ENCODE measurements at places on chromosomes 13 and 19.

GRCh38 chr13:40410315-40410714 is 256.1 kb downstream of the FOXO1 start:
- DNase-seq, result no peak

DNA sequence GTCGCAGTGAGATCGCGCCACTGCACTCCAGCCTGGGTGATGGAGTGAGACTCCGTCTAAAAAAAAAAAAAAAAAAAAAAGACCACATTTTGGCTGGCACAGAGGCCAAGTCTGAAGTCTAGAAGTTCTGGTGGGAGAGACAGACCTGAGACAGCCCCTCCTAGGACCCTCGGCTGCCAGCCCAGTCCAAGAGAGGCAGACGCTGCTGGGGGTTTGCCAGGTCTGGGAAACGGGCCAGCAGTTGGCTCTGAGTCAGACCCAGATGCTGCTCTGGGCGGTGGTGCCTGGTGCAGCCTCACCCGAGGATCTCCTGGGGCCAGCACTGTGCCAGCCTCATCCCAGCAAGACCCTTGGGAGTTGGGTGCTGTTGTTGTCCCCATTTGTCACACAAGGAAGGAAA is 5.8 kb downstream of the FCHO1 start:
- no peak for DNase-seq

- no peak for DNase-seq
These were observed 121.4 kb downstream of the MIPEP start for GRCh38 chr13:23767838-23768237.

DNA sequence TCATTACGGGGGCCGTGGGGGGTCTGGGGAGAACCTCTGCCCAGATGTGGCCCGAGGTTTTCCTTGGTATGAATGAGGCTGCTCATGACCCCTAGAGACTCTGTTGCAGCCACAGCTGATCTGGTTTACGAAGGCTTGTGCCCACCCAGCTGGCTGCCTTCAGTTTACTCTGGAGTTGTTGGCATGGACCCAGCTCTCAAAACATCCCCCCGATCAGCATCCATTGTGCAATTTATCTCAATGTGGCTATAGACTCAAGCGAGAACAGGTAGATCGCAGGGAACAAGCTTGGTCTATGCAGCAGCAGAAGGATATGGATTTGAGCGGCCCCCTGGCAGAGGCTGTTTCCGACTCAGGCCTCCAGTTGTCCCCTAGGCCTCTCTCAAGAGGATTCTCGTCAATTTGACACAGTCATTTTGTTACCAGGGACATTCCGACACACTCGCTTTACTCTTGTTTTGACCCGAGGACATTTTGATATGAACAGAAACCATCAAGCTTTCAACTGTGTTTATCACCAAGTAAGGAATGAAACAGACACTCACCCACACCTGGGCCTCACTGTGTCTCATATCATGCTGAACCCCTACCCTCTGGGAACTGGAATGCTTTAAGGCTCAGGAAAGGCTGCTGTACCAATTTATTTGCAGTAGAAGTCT is 161.5 kb downstream of the KATNAL1 start:
- peak; percentile 50 for DNase-seq

GRCh38 chr13:44308352-44308751 is 65.3 kb upstream of the SERP2 start:
- no peak for DNase-seq

- no peak for DNase-seq
These were observed 96.0 kb downstream of the UBL3 start for GRCh38 chr13:29754473-29754806.

DNA sequence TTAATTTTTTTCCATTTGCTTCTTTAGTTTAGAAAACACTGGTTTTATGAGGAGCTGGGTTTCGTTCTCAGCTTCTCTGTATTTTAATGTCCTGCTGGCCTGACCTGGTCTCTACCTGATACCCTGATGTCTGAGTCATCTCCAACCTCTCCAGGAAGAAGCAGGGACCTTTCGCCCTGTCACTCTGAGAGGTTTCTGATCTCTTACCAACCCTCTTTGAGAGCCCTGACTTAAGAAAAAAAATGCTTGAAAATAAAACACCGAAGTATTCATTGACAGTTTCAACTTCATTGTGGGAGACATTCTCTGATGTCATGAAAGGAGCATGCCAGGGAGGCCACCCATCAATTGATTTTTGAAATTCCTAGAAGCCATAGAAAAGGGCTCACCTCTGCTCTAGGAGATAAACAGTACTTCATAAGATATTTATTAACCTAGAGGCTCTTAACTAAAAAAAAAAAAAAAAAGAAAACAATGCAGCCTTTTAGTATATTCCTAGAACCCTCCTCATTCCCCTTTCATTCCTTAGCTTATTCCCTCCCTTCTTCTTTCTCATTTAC is 234.8 kb downstream of the ENOX1 start:
- no peak for DNase-seq

DNA sequence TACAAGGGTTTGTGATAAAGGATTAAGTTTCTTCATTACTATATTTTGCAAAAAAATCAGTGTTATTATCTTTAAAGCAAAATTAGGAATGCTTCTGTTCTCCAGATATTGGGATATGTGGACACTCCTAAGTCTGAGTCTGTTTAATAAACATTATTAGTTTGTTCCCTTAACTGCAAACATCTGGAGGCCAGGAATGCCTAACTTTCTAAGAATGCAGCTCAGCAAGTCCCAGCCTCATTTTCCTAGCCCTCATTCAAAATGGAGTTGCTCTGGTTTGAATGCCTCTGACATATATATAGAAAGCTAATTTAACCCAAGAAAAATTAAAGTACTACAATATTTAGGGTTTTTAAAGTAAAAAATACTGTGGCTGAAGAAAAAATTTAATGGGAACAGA is 33.6 kb upstream of the EDNRB start:
- no peak for DNase-seq

DNA sequence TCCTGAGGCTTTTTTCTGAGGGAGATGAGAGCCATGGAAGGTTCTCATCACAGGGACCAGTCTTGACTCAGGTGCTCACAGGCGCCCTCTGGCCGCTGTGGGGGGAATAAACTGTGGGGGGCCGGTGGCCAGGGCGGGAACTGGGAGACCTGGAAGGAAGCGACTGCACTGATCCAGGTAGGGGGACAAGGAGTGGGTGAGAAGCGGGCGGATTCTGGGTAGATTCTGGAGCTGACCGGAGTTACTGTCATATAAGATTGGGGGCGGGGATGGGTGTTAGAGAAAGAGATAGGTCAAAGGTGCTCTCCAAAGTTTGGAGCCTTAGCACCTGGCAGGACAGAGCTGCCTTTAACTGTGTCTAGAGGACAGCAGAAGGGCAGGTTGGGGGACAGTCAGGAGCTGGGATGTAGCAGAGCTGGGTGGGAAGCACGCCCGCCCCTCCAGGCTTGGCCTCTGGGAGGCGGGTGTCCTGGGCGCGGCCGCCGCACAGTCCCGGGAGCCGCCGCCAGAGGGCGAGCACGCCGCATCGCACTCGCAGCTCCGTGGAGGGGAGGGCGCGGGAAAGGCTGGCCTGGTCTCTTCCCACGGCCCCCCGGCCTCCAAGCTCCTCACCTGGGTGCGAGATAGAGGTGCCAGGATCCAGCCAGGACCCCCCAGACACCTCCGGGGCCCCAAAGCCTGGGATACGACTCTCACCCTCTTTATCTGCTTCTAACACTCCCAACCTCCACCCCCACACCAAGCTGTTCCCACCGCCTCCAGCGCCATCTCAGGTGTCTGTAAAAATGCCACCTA is 4.2 kb upstream of the DAND5 start:
- peak; percentile 92 for DNase-seq

- DNase-seq, result no peak
These were observed 156.1 kb downstream of the RGCC start for GRCh38 chr13:41613471-41613870.

GRCh38 chr13:23427342-23427843 is 6.1 kb downstream of the SACS start:
- DNase-seq, result no peak
